ENCODE measurements at places on chromosomes 2 and 18.
A peak's percentile ranks its signal among the peaks of the same experiment; 100 is the strongest.

GRCh38 chr18:45997700-45998151, 30.6 kb upstream of the EPG5 start:
- no peak for DNase-seq

- DNase-seq: no peak
These were observed 127.1 kb upstream of the TANK start for GRCh38 chr2:161033059-161033660.

DNA sequence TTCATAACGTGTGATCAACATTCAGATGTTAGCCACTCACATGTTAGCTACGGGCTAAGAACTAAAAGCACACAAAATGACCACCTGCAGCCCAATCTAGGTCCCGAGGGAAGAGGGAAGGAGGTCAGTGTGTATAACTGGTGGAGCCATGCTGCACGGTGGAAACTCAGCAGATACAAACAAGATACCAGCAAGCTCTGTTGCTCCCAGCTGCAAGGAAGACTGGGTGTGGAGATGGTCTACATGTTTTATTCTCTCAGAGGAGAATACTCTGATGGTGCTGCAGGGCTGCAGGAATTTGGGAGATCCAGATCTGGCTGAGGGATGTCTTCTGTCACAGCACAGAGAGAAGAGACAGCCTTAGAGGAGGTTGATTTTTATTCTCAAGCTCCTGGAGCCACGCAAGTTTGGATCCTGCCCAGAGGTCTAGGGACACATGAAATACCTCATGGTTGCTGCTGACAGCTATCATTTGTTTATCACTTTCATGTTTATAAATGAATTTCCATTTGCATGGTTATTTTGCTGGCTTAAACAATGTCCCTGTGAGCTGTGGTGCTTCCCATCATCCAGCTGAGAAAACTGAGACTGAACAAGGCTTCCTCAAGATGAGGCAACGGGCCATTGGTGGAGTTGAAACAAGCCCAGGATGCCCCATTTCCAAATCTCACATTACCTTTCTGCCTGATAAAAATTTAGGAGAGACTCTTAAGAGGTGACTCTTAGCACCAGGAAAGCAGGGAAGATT, 30.9 kb downstream of the RNF144A start:
- no peak for DNase-seq

- DNase-seq: peak; percentile 58
These were observed 9.3 kb upstream of the THADA start for GRCh38 chr2:43605079-43605655.

GRCh38 chr18:59249199-59249774, 24.0 kb downstream of the RAX start:
- peak; percentile 60 for DNase-seq

DNA sequence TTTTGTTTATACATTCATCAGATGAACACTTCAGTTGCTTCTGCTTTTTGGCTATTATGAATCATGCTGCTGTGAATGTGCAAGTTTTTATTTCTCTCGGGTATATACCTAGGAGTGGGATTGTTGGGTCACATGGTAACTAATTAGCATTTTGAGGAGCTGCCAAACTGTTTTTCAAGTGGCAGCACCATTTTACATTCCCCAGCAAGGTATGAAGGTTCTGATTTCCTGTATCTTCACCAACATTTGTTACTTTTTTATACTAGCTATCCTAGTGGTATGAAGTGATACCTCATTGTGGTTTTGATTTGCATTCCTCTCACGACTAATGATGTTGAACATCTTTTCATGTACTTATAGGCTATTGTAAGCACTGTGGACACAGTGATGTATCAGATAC, 53.9 kb downstream of the DYNC1I2 start:
- DNase-seq: peak; percentile 35
